Cortex of kidney (tissue), 1 donor: ENCODE measurements at places on chromosomes 7 and 10.

- no peak for DNase-seq
Observed at GRCh38 chr7:111029574-111030251, 61.2 kb upstream of the LRRN3 start.

GRCh38 chr10:130196511-130197487 is 60.6 kb downstream of the GLRX3 start:
- DNase-seq, result no peak

GRCh38 chr7:26694141-26694540 is 170.2 kb downstream of the SKAP2 start:
- DNase-seq, result no peak

GRCh38 chr7:129550693-129551360 is 48.5 kb downstream of the SMKR1 start:
- DNase-seq, result no peak

GRCh38 chr10:14560274-14560673 is 214.4 kb downstream of the FAM107B start:
- no peak for DNase-seq
